ENCODE measurements at places on chromosomes 16 and 17.

GRCh38 chr17:82814834-82815233 lies 25.0 kb downstream of the ZNF750 start:
- no peak overlapping the region for H3K27ac ChIP-seq
- H3K27me3 ChIP-seq: no peaks in the 10 kb centered on the region
- no peak for DNase-seq
- H3K4me1 ChIP-seq: no peaks in the 10 kb centered on the region
- H3K36me3 ChIP-seq: peaks cover 2% of the 10 kb centered on the region

- H3K4me1 ChIP-seq: peaks cover 11% of the 10 kb centered on the region
- no peaks in the 10 kb centered on the region for H3K27me3 ChIP-seq
- no peaks in the 10 kb centered on the region for H3K36me3 ChIP-seq
- H3K27ac ChIP-seq: no peak overlapping the region
- H3K4me3 ChIP-seq: no peak overlapping the region
Measured at GRCh38 chr17:66412857-66413558, 110.6 kb downstream of the PRKCA start.

DNA sequence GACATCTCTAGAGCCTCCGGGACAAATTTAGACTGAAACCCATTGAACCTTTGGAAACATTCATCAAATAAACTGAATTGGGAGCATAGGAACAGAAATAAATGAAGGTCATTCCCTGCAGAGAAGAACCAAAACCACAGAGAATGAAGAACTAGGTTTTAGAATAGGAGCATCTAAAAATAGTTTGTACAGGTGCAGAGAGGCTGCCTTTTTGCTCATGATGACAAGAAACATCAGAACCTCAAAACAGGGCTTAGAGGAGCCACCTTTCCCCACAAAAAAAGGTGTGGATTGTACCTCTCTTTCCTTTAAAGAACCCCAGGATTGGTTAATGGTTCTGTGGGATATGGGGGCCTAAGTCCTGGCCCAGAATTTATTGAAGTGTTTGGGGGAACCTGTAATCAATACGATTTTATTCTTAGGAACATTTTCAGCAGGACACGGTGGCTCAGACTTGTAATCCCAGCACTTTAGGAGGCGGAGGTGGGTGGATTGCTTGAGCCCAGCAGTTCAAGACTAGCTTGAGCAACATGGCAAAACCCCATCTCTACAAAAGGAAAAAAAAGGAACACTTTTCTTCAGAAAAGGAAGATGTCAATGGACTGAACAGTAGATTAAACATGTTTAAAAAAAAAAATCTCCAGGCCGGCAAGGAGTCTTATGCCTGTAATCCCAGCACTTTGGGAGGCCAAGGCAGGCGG lies 37.7 kb upstream of the SLC47A1 start:
- no peaks in the 10 kb centered on the region for H3K36me3 ChIP-seq
- H3K27me3 ChIP-seq: no peaks in the 10 kb centered on the region
- no peak overlapping the region for H3K27ac ChIP-seq

- peaks cover 2% of the 10 kb centered on the region for H3K36me3 ChIP-seq
- no peaks in the 10 kb centered on the region for H3K27me3 ChIP-seq
- no peak overlapping the region for H3K27ac ChIP-seq
- DNase-seq: no peak
Measured at GRCh38 chr17:42132941-42133340, 10.3 kb downstream of the HSPB9 start.

- peaks cover 2% of the 10 kb centered on the region for H3K36me3 ChIP-seq
- no peaks in the 10 kb centered on the region for H3K27me3 ChIP-seq
- DNase-seq: no peak
- H3K4me1 ChIP-seq: no peaks in the 10 kb centered on the region
- H3K27ac ChIP-seq: no peak overlapping the region
Measured at GRCh38 chr17:36500745-36501225, 14.3 kb downstream of the ZNHIT3 start.

DNA sequence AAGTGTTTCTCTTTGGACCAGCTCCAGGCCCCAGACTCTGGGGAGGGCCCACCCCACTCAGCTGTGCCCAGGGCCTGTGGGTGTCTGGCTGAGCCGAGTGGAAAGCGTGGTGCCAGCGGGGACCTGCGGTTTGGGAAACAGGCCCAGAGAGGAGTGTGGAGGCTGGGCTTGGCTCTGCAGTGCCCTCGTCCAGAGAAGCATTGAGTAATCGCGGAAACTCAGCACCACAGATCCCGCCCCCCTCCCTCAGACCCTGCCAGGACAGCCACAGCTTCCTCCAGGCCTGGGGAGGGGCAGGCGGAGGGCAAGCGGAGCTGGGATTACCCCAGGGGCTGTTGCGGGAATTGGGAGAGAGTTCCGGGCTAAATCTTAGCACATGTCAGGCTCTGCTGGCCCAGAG lies 14.6 kb upstream of the PITPNA start:
- no peaks in the 10 kb centered on the region for H3K27me3 ChIP-seq
- H3K4me1 ChIP-seq: no peaks in the 10 kb centered on the region
- H3K36me3 ChIP-seq: no peaks in the 10 kb centered on the region

GRCh38 chr17:27571563-27572352 lies 59.2 kb upstream of the LGALS9 start:
- no peak overlapping the region for H3K27ac ChIP-seq
- peaks cover 6% of the 10 kb centered on the region for H3K4me1 ChIP-seq
- no peaks in the 10 kb centered on the region for H3K36me3 ChIP-seq

DNA sequence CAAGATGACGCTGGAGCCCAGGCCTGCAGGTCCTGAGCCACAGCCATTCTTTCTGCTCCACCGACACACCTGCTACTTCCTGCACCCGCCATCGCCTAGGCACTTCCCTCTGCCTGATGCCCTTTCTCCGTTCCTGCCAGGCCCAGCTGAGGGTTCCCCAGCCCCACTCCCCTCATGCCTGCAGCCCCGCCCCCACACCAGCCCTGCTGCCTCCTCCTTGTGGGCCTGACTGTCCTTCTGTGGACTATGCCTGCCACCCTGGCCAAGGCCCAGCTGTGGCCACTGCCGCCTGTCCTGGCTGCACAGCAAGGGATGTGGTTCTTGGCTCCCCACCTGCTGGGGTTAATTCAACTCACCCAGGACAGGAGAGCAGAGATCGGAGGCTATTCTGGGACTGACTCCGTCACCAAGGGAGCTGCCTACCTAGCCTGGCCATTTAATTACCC lies 7.5 kb downstream of the NATD1 start:
- H3K4me1 ChIP-seq: no peaks in the 10 kb centered on the region
- no peaks in the 10 kb centered on the region for H3K27me3 ChIP-seq
- H3K27ac ChIP-seq: no peak overlapping the region
- H3K4me3 ChIP-seq: no peak overlapping the region
- no peak for DNase-seq

- no peak overlapping the region for H3K27ac ChIP-seq
- no peaks in the 10 kb centered on the region for H3K36me3 ChIP-seq
- DNase-seq: no peak
- H3K4me3 ChIP-seq: no peak overlapping the region
- H3K4me1 ChIP-seq: no peaks in the 10 kb centered on the region
Measured at GRCh38 chr16:17277981-17278381, 192.8 kb downstream of the XYLT1 start.

DNA sequence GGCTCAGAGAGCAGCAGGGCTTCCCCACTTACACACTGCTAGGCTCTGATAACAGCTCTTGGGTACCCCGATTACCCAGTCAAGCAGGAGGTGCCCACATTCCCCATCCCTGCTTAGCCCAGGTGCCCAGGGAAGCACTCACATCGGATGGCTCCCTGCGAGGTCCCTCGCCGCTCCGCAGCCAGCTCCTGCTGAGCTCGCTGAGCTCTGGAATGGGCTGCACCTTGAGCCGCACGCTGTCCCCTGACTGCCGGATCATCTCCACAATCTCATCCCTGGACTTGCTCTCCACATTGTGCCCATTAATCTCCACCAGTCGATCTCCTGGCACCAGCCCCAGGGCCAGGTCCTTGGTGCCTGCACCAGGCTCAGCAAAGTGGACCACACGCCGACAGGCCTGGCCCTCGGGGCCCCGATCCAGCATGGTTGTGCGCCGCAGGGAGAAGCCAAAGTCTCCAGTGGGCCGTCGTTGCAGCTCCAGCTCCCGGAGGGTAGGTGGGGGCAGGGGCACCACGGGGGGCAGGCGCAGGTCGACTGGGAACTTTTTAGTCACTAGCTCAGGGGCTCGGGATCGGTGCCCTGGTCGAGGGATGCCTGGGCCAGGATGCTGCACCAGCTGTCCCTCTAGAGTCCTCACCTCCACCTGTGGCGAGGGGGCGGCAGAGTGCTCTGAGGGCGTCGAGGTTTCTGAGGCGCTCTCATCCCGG lies 14.2 kb downstream of the MYO18A start:
- H3K4me1 ChIP-seq: peaks cover 14% of the 10 kb centered on the region
- H3K4me3 ChIP-seq: no peak overlapping the region
- no peak overlapping the region for H3K27ac ChIP-seq
- no peaks in the 10 kb centered on the region for H3K27me3 ChIP-seq

Measured in Panc1 (cell line).